ENCODE measurements at places on chromosomes 5 and 9.

DNA sequence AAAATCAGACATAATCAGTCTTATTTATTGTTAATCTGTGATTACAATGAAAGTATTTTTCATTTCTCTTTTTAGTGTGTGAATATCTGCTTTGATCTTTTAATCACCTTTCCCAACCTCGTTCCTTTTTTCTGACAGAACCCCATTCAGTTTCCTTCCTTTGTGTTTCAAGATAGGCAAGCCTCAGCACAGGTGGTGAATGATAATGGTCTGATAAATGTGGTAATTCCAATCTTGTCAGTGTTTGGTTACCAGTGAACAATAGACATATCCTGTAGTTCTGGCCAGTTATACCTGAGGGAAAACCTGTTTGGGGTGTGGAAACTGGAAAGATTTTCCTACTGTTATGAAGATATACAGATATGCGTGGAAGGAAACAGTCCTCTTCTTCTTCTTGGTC lies 13.5 kb downstream of the STX17 start:
- DNase-seq = no peak

GRCh38 chr5:169695025-169695625 lies 58.0 kb downstream of the DOCK2 start:
- DNase-seq = no peak

- DNase-seq = no peak
These were observed 552.3 kb downstream of the PRDM9 start for GRCh38 chr5:24059716-24060115.

DNA sequence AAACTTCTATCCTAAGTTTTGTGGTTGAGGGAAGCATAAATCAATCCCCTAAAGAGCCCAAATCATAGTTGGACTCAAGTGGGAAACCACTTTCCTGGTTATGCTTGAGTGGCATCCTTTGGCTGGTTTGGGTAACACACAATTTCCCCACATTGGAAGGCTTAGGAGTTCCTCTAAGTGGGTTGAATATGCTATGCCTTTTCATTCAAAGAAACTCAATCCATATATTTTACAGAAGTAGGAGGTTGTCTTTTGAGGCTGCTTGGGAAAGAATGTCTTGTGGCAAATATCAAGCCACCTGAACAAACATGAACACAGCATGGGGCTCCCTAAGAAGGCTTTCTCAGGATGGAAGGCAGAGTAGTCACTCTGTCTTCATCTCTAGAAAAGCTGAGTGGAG lies 121.1 kb downstream of the SPATA31D1 start:
- no peak for DNase-seq

- no peak for DNase-seq
These were observed 125.5 kb downstream of the ENC1 start for GRCh38 chr5:74514888-74515551.

DNA sequence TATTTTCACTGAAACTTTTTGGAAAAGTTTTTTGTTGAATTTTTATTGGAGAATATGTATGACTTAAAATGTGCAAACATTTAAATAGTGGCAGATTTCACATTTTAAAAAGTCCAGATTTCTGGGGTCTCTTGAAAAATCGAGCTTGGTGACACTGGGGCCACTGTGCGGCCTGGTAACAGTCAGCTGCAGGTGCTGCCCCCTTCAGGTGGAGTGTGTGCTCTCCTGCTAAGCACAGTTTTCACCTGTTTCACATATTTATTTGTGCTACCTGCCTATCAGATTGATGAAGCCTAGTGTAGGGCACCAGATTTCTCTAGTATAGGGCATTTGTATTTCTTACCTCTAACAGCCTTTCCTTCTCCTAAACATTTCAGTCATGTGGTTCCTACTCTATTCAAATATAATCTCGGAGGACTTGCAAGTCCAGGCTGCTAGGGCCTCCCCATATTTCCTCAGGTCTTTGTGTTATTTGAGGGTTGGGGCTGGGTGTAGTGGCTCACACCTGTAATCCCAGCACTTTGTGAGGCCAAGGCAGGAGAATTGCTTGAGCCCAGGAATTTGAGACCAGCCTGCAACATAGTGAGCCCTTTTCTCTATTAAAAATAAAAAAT lies 95.8 kb upstream of the KLF9 start:
- DNase-seq = no peak

- peak; percentile 35 for DNase-seq
These were observed 11.9 kb upstream of the SRFBP1 start for GRCh38 chr5:121949885-121950284.

- DNase-seq = no peak
These were observed 16.1 kb upstream of the LNPEP start for GRCh38 chr5:96919754-96920197.

DNA sequence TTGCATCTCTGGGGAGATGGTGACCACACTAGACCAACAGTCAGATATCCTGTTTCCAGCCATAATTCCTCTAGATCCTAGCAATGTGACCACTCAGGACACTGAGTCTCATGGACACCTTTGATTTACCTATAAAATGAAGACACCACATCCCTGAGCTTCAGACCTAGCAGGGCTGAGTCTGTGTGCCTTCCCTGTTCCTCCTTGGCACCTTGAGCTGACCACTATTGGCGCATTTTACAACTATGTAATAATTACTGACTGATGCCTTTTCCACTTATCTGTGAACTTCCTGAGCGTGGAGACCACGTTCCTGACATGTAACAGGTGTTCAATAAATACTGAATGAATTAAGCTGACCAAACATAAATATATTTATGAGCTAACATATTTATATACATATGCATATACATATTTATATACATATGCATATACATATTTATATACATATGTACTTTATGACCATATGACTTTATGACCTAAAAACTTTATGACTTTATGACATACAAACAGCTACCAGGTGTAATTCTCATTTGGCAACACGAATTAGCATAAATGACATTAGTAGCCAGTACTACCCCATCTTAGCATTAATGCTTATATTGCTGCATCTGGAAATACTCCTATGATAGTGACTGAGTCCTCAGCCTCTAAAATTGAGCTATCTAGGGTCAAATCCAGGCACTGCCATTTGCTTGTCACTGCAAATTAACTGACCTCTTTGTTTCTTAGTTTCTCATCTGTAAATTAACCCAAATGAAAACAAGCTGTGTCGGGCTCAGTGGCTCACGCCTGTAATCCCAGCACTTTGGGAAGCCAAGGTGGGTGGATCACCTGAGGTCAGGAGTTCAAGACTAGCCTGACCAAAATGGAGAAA lies 150.6 kb downstream of the GNA14 start:
- DNase-seq = no peak

DNA sequence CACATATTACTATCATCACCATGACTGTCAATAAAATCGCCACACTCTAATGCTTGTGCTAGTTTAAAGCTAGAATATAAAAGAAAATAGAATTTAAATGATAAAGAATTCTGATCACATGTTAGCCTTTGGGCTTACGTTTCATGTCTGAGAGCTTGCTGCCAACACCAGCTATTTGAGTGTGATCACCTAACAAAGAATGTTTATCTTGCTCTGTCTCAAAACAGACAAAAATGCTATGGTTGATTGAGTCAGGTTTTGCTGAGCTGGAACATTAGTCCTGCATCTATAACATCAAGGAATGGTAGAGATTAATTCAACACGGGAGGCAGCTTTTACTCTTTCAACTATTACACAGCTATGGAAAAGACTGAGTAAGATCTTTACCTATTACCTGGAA lies 50.7 kb downstream of the MSX2 start:
- no peak for DNase-seq

DNA sequence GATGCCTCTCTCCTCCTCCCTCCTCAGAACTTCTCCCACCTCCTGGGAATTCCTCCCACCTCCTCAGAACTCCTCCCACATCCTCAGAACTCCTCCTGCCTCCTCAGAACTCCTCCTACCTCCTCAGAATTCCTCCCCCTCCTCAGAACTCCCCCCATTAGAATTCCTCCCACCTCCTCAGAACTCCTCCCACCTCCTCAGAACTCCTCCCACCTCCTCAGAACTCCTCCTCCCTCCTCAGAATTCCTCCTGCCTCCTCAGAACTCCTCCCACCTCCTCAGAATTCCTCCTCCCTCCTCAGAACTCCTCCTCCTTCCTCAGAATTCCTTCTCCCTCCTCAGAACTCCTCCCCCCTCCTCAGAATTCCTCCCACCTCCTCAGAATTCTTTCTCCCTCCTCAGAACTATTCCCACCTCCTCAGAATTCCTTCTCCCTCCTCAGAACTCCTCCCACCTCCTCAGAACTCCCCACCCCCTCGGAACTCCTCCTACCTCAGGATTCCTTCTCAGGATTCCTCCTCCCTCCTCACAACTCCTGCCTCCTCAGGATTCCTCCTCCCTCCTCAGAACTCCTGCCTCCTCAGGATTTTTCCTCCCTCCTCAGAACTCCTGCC lies 23.9 kb downstream of the SLC46A2 start:
- DNase-seq = peak; percentile 48

- no peak for DNase-seq
These were observed 602.7 kb upstream of the ZNF608 start for GRCh38 chr5:125348936-125349831.

- no peak for DNase-seq
These were observed 54.7 kb upstream of the SARDH start for GRCh38 chr9:133792721-133793470.

GRCh38 chr5:85049020-85049419 lies 664.3 kb upstream of the EDIL3 start:
- DNase-seq = peak; percentile 36

DNA sequence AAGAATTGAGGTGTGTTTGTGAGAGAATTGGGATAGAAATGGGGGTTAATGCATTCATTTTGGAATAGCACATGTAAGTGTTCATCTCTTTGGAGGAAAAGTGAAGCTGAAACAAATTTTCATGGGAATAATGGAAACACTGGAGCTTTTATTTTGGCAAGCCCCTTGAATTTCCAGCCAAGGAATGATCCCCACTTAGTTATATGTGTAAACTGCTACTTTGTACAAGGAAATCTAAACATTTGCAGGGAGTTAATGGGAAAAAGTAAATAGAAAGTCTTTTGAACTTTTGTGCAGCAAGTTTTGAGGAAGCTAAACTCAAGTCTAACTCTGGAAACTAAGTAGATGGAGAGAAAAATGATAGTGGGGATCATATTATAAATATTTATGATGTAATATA lies 44.1 kb downstream of the CAMK4 start:
- no peak for DNase-seq

- DNase-seq = no peak
These were observed 5.2 kb downstream of the SPATA31E1 start for GRCh38 chr9:87887661-87888480.

GRCh38 chr9:90860826-90861225 lies 59.2 kb downstream of the SYK start:
- no peak for DNase-seq

GRCh38 chr9:92308893-92309292 lies 15.4 kb upstream of the IARS1 start:
- DNase-seq = no peak

DNA sequence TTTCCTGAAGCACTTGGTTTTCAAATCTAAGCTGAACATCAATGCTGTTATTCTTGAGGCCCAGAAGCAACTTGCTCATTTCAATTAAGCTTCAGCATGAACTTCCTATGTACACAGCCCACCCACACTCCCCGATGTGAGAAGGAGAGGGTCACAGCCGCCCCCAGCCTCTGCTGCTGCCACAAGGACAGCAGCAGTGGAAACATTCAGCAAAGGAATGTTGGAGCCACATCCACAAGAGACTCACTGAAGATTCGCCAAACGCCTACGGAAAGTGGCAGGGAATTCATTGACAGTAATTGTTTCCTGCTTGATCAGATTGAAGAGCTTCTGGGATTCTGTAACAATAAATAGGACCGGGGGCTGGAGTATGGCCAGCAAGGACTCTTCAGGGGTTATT lies 2.9 kb downstream of the TGFBI start:
- no peak for DNase-seq

DNA sequence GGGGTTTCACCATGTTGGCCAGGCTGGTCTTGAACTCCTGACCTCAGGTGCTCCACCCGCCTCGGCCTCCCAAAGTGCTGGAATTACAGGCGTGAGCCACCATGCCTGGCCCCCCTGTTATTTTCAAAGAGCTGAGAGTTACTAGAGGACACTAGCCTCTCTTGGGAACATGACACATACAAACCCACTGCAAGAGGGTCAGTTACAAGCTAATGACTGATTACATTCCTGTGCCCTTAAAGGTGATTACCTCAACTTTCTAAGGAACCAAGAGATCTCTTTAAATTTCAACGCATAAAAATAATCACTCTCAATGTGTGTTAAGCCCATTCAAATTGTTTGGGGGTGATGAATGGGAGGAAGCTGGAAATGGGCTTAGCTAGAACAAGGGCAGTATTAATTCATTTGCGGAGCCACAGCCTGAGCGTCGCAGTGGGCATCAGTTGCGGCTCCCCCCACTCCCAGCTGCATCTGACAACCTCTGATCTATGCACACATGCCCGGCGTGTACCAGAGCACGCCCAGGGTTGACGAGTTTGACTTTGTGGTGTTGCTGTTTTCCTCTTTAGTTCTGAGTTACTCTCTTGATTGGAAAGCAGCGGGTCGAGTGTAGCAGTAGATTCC lies 146.9 kb downstream of the GOLPH3 start:
- no peak for DNase-seq

DNA sequence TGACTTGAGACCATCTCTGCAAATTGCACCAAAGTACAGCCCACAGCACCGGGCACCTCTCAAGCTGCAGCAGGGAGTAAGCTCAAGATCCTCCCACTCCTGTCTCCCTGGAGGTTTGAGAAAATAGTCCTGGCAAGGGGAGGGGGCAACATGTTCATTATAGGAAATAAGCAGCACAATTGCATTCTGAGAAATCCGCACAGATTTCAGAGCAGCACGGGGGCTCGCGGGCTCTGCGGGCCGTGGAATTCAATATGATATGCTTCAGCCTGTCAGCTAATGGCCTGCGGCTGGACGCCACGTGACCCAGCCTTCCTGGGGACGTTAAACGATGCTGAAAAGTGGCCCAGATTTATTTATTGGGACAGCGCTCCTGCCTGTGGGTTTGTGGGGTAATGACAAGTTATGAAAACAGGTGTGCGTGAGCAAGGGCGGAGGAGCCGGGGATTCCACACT lies 156.4 kb downstream of the DAB2IP start:
- no peak for DNase-seq

DNA sequence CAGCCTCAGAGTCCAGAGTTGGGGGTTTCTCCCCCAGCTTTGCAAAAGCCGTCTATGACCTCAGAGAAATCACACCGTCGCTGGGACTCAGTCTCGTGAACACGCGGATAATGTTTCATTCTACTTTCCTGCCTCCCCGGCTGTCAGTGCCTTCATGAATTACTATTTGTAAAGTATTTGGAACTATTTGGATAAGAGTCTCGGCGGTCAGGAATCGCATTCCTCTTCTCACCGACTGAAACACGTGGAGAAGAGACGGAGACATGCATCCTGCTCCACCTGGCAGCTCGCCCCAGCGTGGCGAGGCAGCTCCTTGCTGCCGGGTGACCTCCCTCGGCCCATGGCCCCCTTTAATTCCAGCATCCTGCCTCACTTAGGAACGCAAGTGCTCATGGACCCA lies 23.9 kb downstream of the IRX2 start:
- no peak for DNase-seq

DNA sequence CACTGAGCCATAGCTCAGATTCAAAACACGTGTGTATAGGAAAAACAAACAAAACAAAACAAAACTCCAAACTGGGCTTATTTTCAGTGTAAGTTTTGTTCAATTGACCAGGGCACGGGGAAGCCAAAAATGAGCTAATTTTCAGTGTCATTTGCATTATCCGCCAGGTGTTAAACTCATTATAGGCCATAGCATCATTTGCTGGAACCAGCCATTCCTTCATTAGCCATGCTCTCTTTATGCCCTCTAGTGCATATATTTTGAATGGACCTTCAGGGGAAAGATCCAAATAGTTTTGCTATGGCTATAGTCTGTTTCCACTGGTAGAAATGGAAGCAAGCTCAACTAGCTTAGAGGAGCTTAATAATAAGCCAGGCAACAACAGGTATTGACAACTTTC lies 1205.2 kb upstream of the DMAC1 start:
- no peak for DNase-seq

- DNase-seq = no peak
These were observed 166.3 kb downstream of the YIPF5 start for GRCh38 chr5:144004146-144004545.

Data from fibroblast of skin of left biceps (primary cell).